Endothelial cell (in vitro differentiated cells): ENCODE measurements at places on chromosomes 4 and X. TPM values are rescaled to one million over a fixed set of nuclear protein-coding genes. Genes with fewer than 3 reads are reported as not detected.

ZNF141 gene
- 17.0 TPM for total RNA-seq

DNA sequence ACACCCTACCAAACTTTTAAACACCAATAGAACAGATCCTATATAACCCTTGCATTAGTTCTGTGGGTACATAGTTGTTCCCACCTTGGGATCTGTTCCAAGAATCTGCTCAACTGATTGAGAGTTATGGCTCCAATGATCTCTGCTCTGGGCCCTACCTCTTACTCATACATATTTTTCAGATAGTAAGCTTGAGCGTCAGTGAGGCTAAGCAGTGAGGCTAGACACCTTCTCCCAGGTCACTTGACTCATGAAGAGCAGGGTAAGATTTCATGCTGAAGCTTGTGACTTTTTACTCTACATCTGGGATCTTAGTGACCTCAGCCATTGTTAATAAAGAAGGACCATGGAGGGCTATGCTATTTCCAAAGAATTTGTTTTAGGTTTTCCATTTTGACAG lies 23.1 kb upstream of the TNIP3 start:
- no peak for DNase-seq

ASB9 gene
- total RNA-seq, result 2.8 TPM

DMP1 gene
- 0.13 TPM for total RNA-seq

DNA sequence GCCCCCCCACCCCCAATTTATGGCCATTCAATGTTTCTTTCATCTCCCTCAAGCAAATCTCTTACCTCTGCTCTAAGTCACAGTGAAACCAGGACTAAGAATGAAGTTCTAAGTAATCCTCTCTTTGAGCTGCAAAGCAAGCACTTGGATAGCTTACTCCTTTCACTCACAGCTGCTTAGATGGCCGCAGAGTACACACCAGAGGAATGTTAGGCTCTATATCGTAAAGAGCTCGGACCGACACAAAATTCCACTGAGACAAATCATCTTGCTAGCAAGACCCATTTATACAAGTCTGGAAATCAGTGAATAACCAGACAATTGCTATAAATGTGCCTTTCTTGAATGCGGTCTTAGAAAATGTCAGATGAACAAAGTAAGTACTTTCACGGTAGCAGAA lies 135.0 kb downstream of the IDS start:
- DNase-seq, result no peak

DNA sequence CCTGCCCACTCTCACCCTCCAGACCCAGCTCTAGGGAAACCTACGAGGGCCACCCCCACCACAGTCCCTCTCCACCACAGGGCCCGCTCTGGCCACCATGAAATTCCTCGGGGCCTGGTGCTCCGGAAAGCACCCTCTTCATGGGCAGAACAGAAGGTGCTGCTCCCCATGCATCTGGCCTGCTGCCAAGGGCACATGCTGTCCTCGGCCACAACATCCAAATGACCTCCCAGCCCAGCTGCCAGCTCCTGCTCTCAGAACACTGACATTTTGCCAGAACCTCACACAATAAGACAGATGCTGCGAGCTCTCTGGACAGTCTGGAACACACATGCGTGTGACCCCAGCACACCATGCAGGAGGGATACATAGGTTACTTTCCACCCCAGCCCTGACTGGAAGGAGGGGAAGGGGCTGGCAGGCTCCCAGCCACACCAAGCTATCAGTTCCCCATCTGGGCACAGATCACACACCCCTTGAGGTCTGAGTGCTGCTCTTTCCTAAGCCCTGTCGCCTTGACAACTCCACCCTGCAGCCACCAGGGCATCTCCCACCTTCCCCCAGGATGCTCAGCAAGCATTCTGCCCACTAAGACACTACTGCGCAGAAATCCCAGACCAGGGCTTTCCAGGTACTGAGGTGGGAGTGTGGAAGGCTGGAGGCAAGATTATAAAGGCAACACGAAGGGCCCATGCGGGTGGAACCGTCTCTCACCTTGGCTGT lies 5.8 kb downstream of the CCNQ start:
- DNase-seq, result no peak

DNA sequence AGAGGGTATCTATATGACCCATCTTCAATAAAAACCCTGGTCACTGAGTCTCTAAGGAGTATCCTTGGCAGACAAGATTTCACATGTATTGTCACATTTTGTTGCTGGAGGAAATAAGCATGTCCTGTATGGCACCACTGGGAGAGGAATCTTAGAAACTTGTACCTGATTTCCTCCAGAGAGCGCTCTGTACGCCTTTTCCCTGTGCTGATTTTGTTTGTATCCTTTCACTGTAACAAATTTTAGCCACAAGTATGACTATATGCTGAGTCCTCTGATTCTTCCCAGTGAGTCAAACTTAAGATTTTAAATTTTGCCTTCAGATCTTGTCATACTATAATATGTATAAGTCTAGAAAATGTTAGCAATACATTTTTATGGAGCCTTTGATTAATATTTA lies 102.8 kb downstream of the ITIH6 start:
- DNase-seq, result no peak

ITIH6 gene
- 0.13 TPM for total RNA-seq

- no peak for DNase-seq
Observed at GRCh38 chr4:48134081-48134480, at the start of gene TXK. Gene TXK (minus strand): TSS chr4:48134250. CDS start chr4:48134170, 80 bp downstream.

GRCh38 chr4:181897935-181898334 lies 345.3 kb upstream of the TENM3 start:
- no peak for DNase-seq

BMPR1B gene
- total RNA-seq, result 5.4 TPM

DNA sequence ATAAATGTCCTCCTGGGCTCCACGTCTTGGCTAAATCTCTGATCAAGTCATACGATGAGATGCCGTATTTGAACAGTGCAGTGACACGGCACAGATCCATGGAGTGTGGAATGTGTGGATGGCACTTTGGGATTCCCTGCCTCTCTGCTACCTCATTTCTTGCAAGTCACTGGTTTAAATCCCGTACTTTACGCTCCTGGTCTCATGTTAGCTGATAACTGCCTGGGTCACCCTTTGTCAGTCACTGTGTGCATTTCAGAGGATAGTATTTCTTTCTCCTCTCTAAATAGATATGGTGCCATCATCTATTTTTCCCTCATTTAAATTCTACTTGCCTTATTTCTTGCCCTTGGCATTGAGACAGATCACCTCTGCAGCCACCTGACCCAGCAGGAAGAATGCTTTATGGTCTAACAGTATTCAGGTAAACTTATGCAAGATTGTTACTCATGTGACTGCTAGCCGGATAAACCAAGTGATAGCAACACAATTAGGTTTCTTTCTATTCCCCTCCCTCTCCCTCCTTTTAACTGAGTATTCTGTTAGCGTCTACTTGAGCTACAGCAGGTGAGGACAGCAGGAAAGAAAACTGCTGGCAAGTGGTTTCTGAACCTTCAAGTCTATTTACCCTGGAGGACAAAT lies 2.8 kb downstream of the EGF start:
- no peak for DNase-seq

DNA sequence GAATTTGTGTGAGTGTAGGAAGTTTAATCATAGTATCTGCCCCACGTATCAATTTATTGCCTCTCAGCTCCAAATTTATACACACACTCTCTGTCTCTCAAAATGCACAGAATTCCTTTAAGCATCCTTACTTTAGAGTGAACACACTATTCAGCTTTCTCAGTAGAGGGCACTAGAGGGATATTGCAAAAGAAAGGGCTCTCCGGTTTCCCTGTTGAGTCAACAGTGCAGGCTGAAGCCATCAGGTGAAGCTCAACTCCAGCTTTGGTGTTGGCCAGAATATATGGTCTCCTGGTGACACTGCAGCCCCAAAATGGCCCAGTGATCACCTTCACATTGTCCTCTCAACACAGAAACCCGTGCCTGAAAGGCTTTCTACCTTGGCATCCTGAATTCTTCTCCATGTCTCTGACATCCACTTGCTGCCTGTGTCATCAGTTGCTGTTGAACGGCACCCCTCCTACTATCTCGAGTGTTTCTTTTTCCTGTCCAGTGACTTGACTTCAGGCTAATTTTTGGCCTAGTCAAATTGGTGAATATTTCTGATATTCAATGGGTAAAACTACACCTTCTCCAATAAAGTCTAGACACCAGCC lies 670.5 kb downstream of the GABRG1 start:
- no peak for DNase-seq

FAM9B gene
- not detected for total RNA-seq

GRCh38 chrX:9942086-9942485 lies 25.1 kb upstream of the CLDN34 start:
- no peak for DNase-seq

DNA sequence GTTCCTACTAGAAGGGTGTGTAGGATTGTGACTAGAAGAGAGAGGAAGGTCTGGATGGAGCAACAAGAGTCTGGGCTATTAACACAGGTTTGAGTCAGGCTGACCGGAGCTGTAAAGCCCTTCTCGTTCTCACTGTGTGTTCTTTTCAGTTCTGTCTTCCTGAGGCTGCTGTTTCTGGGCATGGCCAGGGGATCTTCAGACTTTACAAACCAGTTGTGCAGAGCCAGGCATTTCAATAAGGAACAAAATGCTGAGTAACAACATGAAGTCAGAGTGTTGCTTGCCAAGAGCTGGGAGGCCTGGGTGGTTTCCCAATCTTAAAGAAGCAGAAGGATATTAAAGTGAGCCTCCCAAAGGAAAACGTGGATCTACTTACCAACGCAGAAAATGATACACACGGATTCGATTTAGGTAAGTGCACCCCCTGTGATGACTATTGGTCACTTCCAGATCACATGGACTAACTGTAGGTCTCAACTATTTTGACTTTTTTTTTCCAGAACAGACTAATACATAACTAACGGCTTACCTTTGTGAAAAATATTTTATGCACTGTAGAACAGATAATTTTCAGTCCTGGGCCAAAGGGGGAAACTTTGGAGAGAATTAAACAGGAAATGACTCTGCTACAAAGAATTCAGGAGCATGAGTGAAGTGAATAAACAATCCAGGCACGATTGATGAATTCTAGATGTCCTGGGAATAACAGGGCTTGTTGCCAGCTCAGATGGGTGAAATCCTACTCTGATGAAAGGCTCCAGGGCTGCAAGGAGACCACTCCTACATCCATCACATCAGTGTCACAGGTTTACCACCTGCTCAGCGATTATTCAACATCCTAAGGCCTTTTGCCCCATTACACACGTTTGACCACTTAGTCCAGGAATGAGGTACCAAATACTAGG lies 94.5 kb downstream of the ANXA3 start:
- no peak for DNase-seq

DNA sequence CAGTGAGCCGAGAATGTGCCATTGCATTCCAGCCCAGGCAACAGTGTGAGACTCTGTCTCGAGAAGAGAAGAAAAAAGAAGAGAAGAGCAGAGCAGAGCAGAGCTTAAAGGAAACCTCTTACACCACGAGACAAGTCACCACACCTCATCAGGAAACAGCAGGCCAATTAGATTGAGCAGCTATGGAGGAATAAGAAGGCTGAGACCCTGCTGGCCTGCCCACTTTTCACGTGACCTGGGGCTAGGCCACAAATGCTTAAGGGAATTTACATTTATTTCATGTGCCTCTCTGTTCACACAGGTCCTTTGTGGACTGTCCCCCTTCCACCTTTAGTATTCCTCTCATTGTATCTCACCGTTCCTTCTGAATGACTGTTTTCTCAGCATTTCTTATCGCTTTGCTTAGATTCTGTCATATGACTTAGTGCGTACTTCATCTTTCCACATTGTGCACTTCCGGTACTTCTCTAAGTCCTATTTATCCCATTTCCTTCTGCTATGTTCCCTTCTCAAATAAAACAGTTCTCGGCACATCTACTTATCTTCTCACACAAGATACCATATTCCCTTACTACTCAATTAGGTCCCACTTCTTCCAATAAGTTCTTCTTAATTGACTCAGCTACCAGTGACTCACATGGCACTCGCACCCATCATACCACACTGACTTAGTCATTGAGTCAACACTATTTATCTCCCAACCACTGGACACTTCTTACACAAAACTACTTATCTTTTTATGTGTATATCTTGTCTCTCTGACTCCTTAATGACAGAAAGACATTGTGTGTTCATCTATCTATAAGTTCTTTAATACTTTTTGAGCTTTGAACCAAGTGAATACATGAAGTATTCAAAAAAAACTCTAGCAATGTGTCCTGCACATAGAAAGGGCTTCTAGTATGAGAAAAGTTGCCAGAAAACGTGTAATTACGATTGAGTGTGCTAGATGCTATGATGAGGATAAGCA lies 11.0 kb downstream of the CUL4B start:
- DNase-seq, result no peak

- no peak for DNase-seq
Observed at GRCh38 chrX:47422444-47422843, 52.1 kb downstream of the ZNF157 start.

- no peak for DNase-seq
Observed at GRCh38 chr4:134740290-134740689, 538.7 kb upstream of the PABPC4L start.

- no peak for DNase-seq
Observed at GRCh38 chrX:121755541-121755940, 708.1 kb downstream of the GLUD2 start.

SPATA18 gene
- total RNA-seq, result 17.3 TPM

GPM6B gene
- total RNA-seq, result 18.8 TPM

GRCh38 chr4:165096776-165097175 lies 15.9 kb downstream of the TMEM192 start:
- no peak for DNase-seq

DNA sequence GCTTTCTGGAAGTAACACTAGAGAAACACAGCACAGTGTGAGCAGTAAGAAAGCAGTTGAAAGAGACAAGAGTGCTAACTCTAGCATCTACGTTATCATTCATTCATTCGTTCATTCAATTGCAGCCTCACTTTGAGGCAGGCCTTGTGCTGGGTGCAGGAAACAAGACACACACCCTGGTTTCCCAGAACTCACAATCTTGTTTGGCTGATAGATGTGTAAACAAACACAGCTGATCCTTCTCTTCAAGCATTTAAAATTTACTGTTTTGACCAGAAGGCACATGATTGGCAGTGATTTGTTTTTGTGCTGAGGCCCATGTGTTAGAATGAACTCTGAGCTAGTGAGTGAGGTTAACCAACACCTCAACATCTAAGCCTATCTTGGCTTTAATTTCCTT lies 20.4 kb upstream of the TBC1D9 start:
- no peak for DNase-seq

CWH43 gene
- total RNA-seq, result not detected

GRCh38 chr4:186487726-186488125 lies 67.6 kb downstream of the MTNR1A start:
- DNase-seq, result no peak

PHEX gene
- total RNA-seq, result 0.46 TPM
